ENCODE measurements at places on chromosomes 4 and X. TPM values are rescaled to one million over a fixed set of nuclear protein-coding genes. Genes with fewer than 3 reads are reported as not detected.
A peak's percentile ranks its signal among the peaks of the same experiment; 100 is the strongest.

DNA sequence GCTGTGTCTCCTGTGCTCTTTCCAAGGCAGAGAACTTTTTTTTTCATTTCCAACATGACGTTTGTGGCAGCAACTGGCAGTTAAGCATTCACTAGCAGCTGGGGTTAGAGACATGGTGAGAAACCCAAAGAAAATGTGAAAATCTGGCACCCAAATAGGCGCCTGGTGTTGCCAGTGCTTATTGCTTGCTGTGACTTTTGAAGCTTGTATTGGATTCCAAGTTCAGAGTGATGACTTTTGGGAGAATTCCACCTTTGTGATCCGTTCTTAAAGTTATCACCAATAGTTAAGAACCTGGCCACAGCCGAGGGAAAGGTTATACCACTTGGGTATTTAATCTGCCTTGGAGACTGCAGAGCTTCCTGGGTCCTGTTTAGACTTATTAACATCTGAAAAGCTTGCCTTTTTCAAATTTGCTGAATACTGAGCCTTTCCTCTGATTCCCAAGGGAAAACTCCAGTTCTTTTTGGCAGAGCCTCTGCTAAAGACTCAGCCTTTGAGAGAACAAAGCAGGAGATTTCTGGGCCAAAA is 101.0 kb downstream of the OPHN1 start:
- peak; percentile 18 for DNase-seq

DIAPH2 gene
- polyA plus RNA-seq = 16.8 TPM

GRCh38 chr4:156197216-156197615 is 243.6 kb upstream of the CTSO start:
- no peak for DNase-seq

EMCN gene
- polyA plus RNA-seq = not detected

GRCh38 chrX:22141047-22141730 is 109.1 kb downstream of the PHEX start:
- DNase-seq = peak; percentile 27

DNA sequence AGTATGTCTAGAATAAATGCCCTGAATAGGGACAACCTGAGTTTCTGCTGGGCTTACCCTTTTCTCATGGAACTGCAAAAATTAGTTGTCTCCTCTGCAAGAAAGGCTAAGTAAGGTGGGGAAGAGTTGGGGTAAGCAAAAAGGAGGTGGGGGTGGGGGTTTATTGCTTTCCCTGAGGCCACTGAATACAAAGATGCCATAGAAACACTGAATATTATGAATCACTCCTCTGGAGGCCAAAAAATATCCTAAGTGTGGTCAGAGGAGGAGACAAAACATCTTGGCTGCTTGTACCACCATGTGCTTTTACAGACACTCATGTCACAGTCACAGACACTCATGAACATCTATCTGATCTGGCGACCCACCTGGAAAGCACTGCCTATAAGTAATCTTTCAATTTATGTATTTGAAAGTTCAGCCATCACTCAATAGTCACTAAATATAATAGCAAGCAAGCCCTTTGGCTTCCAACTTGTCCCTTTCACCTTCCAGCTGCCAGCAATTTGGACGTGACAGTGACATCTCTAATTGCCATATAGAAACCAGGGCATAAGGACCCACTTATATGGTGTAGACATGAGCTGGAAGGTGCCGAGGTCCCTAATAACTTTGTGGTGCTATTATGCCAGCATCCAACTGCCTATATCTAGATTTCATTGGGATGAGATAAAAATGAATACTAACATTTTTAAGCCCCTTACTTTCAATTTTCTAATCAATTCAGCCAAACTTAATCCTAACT is 122.7 kb upstream of the CBR4 start:
- no peak for DNase-seq

- DNase-seq = no peak
Observed at GRCh38 chr4:125486351-125486750, 171.6 kb downstream of the FAT4 start.

DNA sequence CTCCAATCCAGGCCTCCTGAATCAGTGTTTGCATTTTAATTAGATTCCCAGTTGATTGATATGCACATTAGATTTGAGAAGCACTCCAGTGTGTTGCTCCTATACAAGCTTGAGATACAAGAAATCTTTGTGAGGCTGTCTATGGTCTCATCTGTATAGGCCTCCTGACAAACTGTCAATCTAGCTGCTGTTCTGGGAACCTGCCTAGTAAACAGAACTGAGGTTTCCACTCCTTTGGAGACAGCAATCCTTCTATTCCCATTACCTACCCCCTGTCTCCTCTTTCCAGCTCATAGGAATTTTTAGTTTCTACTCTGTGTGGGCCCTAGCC is 306.1 kb upstream of the EMCN start:
- no peak for DNase-seq

DNA sequence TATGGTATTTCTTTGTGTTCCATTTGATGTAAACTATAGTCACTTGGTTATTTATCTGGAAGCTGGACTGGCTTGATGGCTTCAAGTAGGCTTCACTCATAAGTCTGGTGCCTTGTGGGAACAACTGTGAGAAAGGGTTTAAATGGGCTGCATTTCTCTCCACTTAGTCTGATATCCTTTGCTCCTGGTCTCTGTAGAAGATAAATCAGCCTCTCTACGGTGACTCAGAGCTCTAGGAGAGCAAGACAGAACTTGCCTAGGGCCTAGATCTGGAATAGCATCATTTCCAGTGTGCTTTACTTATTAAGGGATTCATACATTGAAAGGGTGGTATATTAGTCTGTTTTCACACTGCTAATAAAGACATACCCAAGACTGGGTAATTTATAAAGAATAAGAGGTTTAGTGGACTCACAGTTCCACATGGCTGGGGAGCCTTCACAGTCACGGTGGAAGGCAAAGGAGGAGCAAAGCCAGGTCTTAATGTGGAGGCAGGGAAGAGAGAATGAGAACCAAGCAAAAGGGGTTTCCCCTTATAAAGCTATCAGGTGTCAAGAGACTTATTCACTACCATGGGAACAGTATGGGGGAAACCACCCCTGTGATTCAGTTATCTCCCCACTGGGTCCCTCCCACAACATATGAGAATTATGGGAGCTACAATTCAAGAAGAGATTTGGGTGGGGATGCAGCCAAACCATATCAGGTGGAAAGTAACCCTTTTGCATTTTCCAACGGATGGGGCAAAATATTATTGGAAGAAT is 1746.4 kb upstream of the PCDH7 start:
- DNase-seq = peak; percentile 6

GRCh38 chr4:5979981-5980380 is 38.2 kb downstream of the C4orf50 start:
- no peak for DNase-seq

- peak; percentile 64 for DNase-seq
Observed at GRCh38 chrX:133297284-133297683, 79.1 kb upstream of the TFDP3 start.

DNA sequence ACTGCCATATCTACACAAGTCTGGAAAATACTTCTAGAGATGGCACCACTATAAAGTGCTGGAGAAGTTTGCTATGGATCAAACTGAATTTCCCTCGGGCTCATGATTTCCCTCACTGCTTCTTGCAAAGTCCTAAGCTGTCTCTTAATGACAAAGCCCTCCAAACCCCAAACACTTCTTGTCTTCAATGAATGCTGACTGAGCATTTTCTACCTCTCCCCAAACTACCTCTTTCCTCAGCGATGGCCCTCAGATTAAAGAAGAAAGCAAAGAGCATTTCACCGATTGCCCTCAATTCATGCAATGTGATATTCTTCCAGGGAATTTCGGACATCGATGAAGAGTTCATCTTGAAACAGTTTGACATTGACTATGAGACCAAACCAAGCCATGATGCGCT is 19.7 kb downstream of the FAM47E start:
- DNase-seq = no peak

GAGE13 gene
- polyA plus RNA-seq = not detected

RRH gene
- 0.08 TPM for polyA plus RNA-seq

APBB2 gene
- polyA plus RNA-seq = 39.8 TPM

Measured in fibroblast of lung (primary cell).